ENCODE measurements at places on chromosomes 12 and 14. TPM values are rescaled to one million over a fixed set of nuclear protein-coding genes. Genes with fewer than 3 reads are reported as not detected.

The IKZF4 gene
- total RNA-seq: 1.8 TPM

The VRTN gene
- total RNA-seq: not detected

GRCh38 chr12:1252758-1253157 lies 261.7 kb downstream of the ERC1 start:
- no peak for DNase-seq

GRCh38 chr12:44852483-44852882 lies 23.6 kb downstream of the NELL2 start:
- no peak for DNase-seq

GRCh38 chr14:52272375-52272774 lies 4.9 kb downstream of the PTGDR start:
- DNase-seq: no peak

GRCh38 chr14:59344016-59344415 lies 121.2 kb downstream of the GPR135 start:
- DNase-seq: no peak

The REC8 gene
- 55.0 TPM for total RNA-seq

The APOF gene
- not detected for total RNA-seq

All from glomerular endothelial cell (primary cell).